AG08396 (cell line): ENCODE measurements at places on chromosomes 11 and 22.

DNA sequence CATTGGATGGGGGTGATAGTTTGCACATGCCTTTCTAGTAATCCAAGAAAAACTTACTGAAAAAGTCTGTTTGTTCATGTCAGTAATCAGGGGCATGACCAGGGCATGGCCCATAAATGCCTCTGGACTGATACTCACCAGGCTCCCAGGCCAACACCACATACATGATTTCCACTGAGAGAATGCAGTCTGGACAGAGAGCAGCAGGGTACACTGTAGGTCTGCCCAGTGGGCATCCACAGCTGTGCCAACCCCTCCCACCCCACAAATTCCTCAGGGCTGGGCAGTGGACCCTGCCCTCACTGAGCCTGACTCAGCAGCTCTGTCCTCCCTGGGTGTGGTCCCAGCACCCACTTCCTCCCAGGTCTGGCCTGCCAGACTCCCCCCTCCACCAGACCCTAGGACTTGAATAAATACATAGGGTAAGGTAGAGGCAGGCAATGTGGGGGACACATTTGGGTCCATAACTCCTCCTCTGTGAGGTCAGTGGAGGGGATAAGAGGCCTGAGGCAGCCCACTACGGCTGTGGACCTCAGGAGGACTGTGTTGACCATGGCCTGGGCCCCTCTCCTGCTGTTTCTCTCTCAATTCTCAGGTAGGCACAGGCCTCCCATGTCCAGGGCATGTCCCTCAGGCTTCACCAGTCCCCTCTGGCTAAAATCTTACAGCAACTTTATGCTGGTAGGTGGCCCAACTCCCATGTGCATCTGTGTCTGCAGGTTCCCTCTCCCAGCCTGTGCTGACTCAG lies 92.2 kb upstream of the TOP3B start:
- DNase-seq: no peak

- peak; percentile 100 for DNase-seq
These were observed at the start of gene TOLLIP for GRCh38 chr11:1309498-1310317. Gene TOLLIP (minus strand): TSS chr11:1309632. CDS start chr11:1309498, 134 bp downstream.

DNA sequence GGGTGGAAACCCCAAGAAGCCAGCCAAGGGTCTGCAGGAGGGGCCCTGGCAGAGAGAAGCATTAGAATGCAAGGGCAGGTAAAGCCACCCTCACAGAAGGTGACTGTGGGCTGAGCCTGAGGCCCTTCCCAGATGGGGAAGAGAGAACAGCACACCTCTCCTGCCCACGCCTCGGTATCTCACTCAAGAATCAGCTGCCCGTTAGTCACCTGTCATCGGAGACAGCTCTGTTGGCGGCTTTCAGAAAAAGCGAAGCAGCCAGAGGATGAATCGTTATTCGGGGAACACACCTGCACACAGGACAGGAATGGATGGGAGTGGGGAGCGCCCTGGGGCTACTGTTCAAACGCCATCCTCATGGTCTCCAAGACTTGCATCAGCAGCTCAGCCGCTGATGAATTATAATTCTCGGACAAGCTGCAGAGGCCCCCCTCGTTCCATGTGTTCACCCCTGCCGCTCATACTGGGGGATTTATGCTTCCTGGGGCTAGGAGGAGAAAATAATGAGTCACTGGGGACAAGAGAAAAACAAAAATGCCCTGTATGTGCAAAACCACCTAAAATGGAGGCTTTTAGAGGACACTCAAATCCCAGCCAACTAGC lies 21.6 kb upstream of the TMA7B start:
- DNase-seq: no peak

DNA sequence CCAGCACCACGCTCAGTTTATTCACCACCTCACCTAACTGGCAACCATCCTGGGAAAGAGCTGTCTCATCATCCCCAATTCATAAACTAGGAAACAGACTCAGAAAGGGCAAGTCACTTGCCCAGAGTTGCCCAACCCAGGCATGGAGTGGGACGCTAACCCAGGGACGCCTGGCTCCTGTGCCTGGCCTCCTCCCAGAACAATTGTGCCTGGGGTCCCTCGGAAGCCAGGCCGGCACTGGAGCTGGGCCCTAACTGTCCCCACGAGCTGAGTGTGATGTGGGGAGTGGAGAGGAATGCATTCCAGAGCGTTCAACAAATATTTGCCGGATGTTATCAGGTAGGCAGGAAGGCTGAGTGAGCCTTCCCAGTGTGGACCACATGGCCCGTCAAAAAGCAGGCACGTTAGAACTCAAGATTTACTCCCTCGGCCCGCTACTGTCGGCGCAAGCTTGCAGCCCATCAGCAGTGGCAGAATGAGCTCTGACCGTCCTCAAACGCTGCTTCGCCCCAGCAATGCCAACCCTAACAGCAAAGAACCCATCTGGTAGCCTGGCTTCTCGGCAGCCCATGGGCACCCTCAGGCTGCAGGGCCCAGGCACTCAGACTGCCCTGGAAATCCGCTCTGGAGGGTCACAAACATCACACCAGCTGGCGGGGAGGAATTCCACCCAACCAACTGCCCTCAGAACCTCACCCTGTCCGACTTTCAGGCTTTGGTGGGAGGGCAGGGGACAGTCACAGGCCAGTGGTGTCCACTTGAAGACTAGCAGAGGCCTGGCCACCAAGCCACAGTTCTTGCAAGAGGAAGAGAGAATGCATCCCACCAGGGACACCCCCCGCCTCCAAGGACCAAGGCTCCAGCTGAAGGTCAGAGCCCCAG lies 35.6 kb downstream of the MYH9 start:
- no peak for DNase-seq

GRCh38 chr22:39669432-39669831 lies 98.9 kb downstream of the CACNA1I start:
- DNase-seq: no peak

DNA sequence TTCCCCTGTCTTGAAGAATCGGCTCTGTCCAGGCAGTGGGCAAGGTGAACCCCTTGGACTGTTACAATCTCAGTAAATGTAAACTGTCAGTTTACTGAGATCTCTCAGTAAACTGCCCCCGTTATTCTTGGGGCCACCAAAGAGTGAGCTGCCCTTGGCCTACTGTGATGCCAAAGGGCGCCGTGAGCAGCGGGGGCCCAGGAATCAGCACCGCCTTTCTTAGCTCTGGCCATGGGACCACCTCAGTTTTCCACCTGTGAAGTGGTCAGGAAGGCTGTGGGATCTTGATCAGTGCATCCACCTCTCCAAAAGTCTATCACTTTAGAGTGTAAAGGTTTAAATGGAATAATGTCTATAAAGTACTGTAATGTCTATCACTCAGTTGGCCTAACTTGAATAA lies 57.1 kb downstream of the THAP12 start:
- no peak for DNase-seq

- DNase-seq: no peak
These were observed 61.0 kb upstream of the CRTAM start for GRCh38 chr11:122777343-122777742.

- no peak for DNase-seq
These were observed 100.1 kb downstream of the SLC1A2 start for GRCh38 chr11:35318977-35319925.

GRCh38 chr22:47797342-47797945 lies 1035.0 kb downstream of the TBC1D22A start:
- no peak for DNase-seq

DNA sequence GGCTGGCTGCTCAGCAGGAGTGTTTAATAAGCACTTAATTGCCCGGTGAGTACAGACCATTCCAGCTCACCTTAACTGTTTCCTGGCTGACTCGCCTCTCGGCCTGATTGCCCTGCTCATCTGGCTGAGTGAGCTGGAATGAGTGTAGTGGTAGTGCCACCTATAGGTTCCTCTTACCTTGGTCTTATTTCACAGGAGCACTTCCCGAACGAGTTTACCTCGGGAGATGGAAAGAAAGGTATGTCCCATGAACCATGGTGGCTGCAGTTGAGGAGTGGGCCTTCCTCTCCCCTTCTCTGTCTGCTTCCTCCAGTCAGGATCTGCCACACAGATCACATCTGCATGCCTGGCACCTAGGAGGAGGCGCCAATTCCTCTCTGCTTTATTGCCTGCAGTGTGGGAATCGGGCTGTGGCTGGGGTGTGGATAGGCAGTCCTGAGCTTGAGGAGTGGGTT lies 26.7 kb downstream of the UPB1 start:
- DNase-seq: peak; percentile 32

DNA sequence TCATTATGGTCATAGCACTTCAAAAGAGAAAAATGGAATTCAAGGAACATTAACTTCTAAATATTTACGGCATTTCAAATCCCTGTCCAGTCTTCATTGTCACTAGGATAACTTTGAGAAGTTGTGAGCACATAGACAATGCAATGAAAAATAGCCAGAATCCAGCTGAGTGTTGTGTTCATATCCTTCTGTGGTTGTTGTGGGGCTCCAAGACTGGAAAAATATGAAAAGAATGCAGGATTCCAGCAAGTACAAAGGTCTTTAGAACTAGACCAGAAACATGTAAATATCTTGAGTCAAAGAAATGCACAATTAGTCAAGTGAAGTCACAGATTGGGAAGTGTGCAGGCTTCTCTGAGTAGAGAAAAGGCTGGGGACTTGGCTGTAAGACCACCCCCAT lies 68.7 kb downstream of the WT1 start:
- no peak for DNase-seq

GRCh38 chr11:26762089-26762488 lies 40.2 kb upstream of the SLC5A12 start:
- DNase-seq: no peak

- no peak for DNase-seq
These were observed 65.3 kb upstream of the LINC01488 start for GRCh38 chr11:69416143-69416515.

GRCh38 chr11:23480736-23481135 lies 620.5 kb upstream of the CCDC179 start:
- no peak for DNase-seq

GRCh38 chr11:80109031-80109430 lies 668.2 kb upstream of the TENM4 start:
- DNase-seq: no peak

DNA sequence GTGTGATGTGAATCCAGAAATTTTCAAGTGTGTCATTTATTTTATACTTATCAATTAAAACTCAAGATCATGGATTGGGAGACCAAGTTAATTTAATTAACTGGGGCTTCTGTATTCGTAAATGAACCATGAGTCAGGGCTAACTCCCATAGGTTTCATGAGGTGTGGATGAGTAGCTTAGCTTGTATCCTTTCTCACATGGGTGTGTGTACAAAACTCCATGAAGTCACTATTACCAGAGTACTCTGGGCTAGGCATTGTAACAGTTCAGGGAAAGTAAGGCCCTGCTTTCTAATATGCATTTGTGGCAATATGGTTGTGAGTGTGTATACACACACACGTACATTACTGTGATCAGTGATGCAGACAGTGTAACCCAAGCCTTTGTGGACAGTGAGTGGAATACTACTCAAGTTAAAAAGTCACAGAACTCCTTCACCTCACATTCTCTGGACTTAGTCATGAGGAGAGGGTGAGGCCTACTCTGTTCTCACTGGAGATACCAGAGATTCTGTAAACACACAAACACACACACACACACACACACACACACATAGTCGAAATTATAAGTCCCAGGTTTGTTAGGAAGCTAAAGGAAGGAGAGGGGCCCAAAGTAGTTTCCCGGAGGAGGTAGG lies 3.5 kb downstream of the CNTF start:
- peak; percentile 15 for DNase-seq

DNA sequence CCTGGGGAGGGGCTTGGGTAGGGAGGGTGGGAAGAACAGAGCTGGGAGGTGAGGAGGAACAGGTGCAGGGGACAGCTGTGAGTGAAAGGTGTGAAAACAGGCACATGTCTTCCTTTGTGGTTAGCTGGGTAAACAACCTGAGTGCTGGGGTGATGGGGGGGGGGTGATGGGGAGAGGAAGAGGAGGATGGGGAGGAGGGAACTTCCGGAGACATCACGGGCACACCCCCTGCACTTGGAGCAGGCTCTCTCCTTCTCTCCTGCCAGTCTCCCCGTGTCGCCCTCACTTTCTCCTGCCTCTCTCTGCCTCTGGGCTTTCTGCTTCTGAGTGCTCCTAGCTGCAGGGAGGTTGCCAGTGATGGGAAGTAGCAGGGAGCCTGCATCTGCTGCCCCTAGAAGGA lies 8.8 kb downstream of the CXCR5 start:
- no peak for DNase-seq

GRCh38 chr11:17967661-17968060 lies 45.2 kb downstream of the SERGEF start:
- no peak for DNase-seq

DNA sequence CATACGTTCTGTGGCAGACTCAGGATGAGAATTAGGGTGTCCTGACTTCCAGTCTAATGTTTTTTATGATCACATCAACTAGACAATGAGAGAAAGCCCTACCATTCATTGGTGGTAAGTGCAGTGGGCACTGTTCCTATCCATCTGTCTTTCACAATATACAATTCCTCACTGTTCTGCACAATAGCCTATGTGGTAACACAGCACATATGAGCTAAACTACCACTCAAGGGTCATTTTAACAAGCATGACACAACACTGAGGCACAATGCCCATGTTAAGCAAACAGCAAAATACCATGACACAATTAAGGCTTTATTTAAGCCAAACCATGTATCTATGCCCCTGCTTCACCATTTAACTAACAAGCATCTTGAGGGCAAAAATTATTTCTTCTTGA lies 52.3 kb downstream of the SIK3 start:
- no peak for DNase-seq

DNA sequence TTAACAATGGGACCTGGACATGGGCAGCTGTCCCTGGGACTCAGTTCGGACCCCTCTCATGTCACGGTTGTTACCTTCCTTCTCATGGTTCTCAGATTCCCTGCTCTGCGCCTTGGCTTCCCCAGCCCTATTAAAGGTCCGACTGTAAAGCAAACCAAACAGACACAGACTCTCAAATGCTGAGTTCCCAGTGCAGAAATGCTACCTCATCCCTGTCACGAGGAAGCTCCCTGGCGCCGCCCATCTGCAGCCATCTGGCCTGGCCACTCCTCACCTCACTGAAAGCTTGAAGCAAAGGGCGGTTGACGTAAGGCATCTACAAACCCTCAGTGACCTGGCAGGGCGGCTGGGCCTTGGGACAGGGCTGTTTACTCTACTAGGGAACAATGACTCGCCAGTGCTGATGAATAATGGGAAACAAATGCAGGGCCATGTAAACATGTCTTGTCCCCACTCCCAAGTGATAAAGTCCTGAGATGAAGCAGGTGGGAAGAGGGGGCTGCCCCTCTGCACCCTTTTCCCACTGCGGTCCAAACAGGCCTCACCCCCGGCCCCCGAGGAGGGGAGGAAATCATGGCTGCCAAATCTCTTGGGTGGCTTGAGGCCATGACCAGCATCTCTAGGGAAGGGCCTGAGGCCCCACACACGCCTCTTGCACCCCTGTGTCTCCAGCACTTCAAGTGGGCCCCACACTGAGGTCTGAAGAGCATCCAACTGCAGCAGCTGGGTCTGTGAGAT lies 49.3 kb downstream of the SCUBE1 start:
- peak; percentile 86 for DNase-seq
